SJSA1 (cell line): ENCODE measurements at places on chromosomes 6 and 20. TPM values are rescaled to one million over a fixed set of nuclear protein-coding genes. Genes with fewer than 3 reads are reported as not detected.

CDH22 gene
- not detected in 2 replicates for total RNA-seq

JPH2 gene
- 19.1 and 21.7 TPM in 2 replicates for total RNA-seq

ACTL10 gene
- total RNA-seq, result not detected in 2 replicates

STX7 gene
- total RNA-seq, result 28.2 and 33.1 TPM in 2 replicates

HLA-DMB gene
- not detected in 2 replicates for total RNA-seq

NR2E1 gene
- 0.03 and 0.81 TPM in 2 replicates for total RNA-seq

KIAA0408 gene
- total RNA-seq, result 5.1 and 5.8 TPM in 2 replicates

PIGU gene
- total RNA-seq, result 13.3 and 24.4 TPM in 2 replicates

ABHD16B gene
- total RNA-seq, result not detected in 2 replicates

SLC24A3 gene
- total RNA-seq, result not detected in 2 replicates

DPPA5 gene
- not detected in 2 replicates for total RNA-seq

ATP9A gene
- 3.2 and 5.9 TPM in 2 replicates for total RNA-seq

RNASET2 gene
- total RNA-seq, result 19.6 and 30.4 TPM in 2 replicates

ARHGAP18 gene
- total RNA-seq, result 32.0 and 34.5 TPM in 2 replicates

EYA4 gene
- total RNA-seq, result 0.05 TPM in 1 of 2 replicates, not detected in the other

BNIP5 gene
- total RNA-seq, result not detected in 2 replicates

RAMACL gene
- total RNA-seq, result 0.24 and 0.50 TPM in 2 replicates

CLPSL1 gene
- not detected in 2 replicates for total RNA-seq

C6orf132 gene
- total RNA-seq, result not detected in 2 replicates

PLAGL1 gene
- 3.4 and 7.2 TPM in 2 replicates for total RNA-seq

UST gene
- total RNA-seq, result 6.7 and 7.6 TPM in 2 replicates

TFAP2A gene
- total RNA-seq, result 5.8 and 10.2 TPM in 2 replicates

UQCC2 gene
- total RNA-seq, result 79.4 and 99.2 TPM in 2 replicates

SLC22A7 gene
- not detected in 2 replicates for total RNA-seq

CST4 gene
- total RNA-seq, result not detected in 2 replicates

SLC16A10 gene
- total RNA-seq, result 0.06 TPM in 1 of 2 replicates, not detected in the other
